ENCODE measurements at places on chromosomes 5 and 9.

GRCh38 chr9:38315085-38315595, 77.4 kb upstream of the ALDH1B1 start:
- DNase-seq: no peak

DNA sequence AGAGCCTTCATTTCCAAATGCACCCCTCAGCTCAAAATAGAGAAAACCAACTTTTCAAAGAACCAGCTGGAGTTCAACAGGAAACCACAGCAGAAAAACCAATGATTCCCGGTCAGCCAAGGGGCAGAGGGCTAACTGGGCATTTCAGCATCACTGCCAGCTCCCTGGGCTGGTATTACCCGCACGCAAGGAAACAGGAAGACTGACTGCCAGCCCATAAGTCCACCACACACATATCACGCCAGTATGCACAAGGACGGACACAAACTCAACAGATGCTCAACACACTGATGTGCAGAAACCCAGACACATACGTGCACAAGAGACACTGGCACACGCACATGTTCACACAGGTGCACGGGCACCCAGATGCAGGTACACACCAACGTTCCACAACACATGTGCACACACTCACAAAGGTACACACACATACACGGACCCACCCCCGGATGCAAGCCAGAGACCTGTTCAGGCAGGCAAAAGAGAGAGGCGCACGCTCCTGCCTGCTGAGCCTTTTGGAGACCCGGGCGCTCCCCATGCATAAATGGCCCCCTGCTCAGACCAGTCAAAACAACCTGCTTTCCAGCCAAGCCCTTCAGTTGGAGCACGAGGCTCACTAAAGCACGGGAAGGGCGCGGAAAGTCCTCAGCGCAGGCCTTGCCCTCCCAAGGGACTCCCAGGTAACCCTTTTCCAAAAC, 2.1 kb downstream of the ADAMTS2 start:
- DNase-seq: no peak

DNA sequence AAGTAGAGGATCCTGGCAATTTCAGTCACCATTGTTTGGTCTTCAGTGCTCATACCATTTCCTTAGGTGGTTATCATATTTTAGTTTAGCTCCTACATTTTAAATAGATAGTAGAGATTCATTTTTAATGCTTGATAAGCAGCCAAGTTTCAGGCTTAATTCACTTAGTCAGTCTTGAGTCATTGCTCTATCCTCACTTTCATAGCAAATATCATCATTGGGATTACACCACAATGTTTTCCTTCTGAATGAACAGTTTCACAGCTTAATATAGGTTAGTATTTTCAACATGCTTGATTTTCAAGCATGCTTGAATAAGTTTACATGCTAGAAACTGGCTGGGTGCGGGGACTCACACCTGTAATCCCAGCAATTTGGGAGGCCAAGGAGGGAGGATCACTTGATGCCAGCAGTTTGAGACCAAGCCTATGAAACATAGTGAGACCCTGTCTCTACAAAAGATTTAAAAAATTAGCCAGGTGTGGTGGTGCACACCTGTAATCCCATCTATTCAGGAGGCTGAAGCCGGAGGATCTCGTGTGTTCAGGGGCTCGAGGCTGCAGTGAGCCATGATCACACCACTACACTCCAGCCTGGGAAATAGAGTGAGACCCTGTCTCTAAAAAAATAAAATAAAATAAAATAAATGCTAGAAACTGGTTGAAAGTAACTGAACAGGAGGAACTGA, 339.9 kb downstream of the ADGRV1 start:
- no peak for DNase-seq

DNA sequence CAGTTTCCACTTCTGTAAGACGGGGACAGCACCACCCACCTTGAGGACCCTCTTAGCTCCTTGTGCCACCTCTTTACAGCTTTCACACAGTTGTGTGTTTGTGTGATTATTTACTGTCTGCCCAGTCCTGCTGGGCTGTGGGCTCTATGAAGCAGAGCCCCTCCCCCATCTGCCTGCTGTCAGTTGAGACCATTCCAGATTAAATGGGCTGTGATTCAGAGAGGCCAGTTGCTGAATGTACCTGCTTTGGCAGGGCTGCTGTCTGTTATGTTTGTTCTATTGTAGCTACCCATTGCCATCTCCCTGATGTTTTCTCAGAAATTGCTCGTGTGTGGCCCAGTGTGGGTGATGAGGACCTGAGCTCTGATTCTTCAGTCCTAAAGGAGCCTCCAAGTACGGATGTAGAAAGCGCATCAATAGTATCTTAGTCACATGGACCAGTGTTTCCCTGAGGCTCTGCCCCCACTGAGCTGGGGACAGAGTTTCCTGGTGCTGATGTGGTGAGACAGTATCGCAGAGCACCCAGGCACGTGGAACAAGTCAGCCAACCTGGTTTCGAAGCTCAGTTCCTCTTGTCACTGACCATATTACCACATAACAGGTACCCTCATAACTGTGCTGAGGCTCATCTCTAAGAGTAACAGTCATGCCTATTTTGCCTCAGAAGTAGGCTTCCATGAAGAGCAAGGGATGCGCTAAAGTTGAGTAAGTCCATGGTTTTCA, 3.7 kb downstream of the ANGPTL2 start:
- DNase-seq: no peak

GRCh38 chr5:149128023-149128875, 13.0 kb upstream of the ABLIM3 start:
- DNase-seq: no peak

GRCh38 chr5:179345433-179346321, at the start of gene ADAMTS2:
ADAMTS2 (minus strand) TSS chr5:179345461; CDS start chr5:179345328, 133 bp downstream.
- DNase-seq: no peak

DNA sequence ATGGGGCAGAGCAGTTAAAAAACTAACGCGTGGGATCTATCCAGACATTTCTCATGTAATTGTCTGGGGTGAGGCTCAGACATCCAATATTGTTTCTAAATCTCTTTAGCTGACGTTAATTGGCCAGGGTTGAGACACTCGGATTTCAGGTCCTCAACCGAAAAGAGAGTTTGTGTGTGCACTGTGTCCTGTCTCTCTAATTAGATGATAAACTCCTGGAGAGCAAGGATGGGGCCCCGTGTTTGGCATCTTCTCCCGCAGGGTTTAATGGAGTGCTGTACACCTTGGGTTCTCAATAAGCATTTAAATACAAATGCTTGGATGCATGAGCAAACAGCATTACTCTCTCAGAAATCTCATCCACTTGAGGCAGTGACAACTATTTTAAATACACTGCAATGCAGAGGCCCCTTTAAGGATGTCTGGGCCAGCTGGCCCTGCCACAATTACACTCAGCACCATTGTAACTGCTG, 139.6 kb downstream of the MTX3 start:
- no peak for DNase-seq

GRCh38 chr5:27158775-27159174, 120.4 kb upstream of the CDH9 start:
- no peak for DNase-seq

DNA sequence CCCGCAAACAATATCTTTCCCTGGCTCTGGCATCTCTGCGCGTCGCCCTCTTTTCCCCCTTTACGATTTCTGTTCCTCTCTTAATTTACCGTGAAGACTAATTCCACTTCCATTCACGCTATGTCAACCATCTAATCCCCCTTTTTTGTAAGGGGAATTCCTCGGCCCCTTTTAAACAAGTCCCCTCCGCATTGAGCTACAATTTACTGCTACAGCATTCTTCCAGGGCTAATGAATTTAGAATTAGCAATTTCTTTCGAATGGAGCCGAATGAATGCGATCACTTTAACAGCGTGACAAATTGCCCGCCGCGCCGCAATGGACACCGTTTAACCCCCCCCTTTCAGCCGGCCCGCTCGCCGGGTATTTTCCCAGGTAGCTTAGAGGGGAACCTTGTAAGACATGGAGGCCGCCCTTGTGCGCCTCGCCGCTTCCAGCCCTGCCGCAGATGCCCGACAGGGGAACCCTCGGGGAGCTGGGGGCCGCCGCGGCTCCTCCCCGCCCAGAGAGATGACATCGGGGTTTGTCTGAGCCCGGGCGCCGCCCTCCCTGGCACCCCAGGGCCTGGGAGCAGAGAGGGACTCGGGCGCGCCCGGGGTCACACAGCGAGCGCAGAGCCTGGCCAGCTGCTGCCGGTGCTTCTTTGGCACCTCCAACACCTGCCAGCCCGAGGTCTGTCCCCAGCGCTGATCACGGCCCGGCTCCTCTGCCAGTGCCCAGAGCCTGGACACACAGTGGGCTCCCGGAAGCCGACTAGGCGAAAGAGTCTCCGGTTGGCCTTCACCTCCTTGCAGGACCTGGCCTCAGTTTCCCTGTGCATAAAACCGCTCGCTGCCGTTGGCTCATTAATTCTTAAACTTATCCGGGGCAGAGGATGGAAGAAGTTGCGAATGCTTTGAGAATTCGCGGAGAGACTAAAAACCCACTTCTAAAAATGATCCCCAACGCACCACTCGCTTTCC, 1.3 kb downstream of the PRDM12 start:
- no peak for DNase-seq

DNA sequence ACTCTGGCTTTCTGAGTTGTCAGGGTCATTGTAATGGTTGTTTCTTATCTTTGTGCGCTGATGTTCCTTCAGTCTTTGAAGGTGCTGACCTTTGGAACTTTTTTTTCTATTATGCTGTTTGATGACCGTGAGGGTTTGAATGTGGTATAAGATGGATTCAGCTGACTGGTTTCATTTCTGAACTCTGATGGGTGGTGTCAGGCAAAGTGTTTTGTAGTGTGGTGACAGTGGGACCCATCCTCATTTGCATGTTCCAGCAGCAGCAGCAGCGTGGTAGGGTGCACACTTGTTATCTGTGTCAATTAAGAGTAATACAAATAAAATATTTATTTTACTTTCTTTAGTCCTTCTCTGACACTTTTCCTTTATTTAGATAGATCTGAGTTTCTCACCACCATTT, 227.7 kb upstream of the PRR16 start:
- DNase-seq: no peak

DNA sequence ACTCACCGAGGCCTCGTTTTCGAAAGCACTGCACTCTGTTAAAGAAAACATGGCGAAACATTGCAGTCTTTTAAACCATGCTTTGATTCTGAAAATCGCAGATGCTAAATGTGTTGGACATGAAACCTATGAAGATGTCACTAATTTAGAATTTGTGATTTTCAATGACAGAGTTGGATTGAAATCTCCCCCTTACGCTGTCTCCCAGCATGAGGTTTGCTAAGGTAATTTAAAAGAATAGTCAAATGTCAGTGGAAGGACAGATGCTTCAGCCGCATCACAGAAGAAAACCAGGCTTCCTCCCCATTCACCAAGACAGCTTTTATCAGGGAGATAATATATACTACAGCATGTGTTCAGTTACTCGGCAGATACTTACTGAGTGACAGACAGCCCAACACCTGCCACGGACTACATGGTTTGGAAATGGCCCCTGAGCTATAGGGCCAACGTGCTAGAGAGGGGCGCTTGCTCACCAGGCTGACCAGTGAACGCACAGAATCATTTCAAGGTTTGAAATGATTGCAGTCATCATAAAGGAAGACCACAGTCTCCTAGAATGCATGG, 136.9 kb downstream of the ADAMTS16 start:
- no peak for DNase-seq

- DNase-seq: no peak
These were observed 25.1 kb downstream of the SPACA9 start for GRCh38 chr9:132903574-132904492.

- no peak for DNase-seq
These were observed 6.3 kb downstream of the NR2F1-AS1 start for GRCh38 chr5:93574491-93575305.

GRCh38 chr9:115883467-115884329, 269.9 kb upstream of the PAPPA start:
- DNase-seq: no peak

DNA sequence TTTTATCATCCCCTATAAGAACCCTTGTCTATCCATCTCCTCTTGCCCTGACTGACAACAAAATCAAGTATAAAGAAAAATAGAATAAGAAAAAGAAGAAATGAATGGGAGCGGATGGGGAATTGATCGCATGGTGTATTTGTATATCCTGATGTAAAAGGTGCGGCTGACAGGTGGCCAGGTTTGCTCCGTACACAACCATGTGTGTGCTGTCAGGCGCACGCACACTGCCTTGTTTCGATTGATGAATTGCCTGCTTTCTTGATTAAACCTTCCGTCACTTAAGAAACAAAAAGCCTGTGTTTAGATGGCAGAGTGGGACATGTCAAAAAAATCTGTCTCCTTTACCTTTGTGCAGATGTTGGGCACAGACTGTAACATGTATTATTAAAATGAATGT, 102.6 kb downstream of the MVB12B start:
- DNase-seq: no peak

- no peak for DNase-seq
These were observed 11.2 kb upstream of the SEC16A start for GRCh38 chr9:136494012-136494411.

GRCh38 chr9:122325124-122325523, 45.7 kb upstream of the PTGS1 start:
- no peak for DNase-seq

DNA sequence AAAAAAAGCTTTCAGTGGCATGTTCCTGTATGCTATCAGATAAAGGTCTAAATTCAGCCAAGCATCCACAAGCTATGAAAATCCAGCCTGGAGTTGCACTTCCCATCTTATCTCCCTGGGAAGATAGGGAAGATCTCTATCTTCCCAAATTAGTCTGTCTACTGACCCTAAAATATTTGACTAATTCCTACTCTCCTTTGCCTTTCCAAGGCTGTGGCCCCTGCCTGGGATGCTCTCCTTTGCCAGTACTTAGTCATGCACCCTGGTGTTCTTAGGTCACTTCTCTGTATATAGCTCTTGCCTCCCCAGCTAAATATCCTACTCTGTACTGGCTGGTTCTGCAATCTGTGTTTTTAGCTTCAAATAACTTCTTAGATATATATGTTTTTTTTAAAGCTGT, 44.0 kb upstream of the PLPP1 start:
- no peak for DNase-seq

DNA sequence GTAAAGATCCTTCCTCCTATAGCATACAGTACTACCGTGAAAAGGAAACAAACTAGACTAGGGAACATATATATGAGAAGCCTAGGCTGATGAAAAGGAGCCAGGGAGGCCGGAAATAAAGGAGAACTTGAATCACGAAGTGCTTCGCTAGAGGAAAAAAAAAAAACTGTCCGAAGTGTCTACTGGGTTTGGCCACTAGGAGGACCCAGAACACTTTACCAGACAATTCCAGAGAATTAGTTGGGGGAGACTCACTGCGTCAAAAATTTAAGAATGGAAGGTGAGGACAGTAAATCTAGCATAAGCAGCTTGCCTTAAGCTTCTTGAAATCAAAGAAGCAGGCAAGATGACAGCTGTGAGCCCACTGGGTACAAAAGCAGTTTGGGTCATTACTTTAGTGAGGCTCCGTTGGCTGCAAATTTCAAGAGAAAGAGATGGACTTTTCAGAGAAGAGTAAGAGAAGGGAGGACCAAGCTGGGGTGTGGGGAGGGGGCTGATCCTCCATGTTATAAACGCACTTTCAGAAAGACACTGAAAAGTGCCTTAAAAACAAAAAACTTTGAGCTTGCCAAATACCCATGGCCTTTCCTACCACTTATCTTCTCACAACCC, 47.4 kb downstream of the P4HA2 start:
- DNase-seq: no peak

DNA sequence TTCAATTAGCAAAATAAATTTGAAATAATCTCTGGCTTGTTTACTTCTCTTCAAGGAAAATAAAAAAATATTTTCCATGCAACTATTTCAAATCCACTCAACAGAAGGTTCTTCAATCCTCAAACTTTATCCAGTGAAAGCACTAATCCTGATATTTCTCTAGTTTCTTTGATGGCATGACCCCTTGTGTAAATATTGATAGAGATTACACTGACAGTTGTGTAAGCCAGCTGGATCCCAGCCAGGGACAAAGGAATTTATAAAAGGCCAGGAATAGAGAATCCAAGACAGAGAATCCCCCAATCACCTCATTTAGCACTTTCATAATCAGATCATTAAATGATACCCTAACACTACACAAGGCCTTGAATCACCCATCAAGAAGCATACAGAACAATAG, 135.2 kb downstream of the GNA14 start:
- no peak for DNase-seq
